ENCODE measurements at places on chromosomes 7 and 10.
A peak's percentile ranks its signal among the peaks of the same experiment; 100 is the strongest.

GRCh38 chr10:31866118-31866670 is 62.4 kb downstream of the ARHGAP12 start:
- DNase-seq = no peak

DNA sequence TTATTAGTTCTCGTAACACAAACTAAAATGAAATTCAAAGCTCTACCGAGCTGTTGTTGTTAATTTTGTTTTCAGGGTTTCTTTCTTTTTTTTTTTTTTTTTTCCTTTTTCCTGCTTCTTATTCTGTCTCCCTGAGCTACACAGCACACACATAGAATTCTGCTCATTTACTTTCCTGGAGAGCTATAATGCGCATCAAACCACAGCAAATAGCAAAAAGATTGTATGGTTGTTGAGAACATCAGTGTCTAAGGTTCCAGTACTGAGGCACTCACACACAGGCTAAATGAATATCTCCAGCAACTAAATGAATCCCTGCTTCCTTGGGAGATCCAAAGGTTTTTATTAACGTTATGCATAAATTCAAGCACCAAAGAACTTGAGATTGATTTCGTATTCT is 418.3 kb downstream of the PLXDC2 start:
- DNase-seq = no peak

DNA sequence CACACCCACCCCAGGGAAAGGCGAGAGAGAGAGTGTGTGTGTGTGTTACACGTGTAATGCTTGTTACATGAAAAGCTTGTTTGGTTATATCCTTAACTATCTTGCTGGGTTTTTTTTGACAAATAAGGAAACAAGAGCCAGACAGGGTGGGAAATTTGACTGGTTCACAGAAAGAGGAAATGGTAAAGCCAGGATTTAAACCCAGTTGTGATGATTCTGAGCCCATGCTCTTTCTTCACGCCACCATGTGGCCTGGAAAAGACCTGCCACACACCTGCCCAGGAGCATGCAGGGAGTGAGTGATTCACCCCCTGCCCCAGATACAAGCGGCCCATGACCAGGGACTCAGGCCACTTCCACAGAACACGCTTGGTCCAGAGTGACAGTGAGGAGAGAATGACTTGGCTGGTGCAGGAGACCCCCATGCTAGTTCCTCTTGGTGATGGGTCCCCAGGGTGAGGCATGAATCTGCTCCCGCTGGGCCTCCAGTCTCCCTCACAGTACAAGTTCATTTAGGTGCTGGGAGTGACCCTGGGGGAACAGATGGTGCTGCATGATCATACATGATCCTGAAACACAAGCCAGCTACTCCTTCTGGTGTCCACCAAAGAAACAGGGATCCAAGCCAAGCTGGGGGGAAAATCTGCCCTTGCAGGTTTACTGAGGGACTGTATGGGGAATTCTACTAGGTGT is 21.0 kb upstream of the EIF5AL1 start:
- no peak for DNase-seq

DNA sequence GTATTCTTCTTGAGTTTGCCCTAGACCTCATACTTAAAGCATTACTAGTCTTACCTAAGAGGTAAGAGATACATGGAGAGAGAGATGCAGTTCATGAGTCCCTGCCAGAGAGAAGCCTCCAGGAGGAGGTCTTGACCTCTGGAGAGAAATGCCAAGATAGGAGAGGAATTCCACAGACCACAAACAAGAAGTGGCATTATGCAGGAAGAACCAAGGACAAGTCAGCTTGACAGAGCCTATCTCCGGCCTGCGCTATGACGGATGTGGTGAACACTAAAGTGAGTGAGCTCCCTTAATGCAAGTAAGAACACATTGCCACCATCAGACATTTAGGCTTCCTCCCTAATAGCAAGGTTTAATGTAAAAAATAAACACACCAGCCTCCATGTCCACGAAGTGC is 27.9 kb upstream of the COL1A2 start:
- DNase-seq = no peak

GRCh38 chr7:82335927-82336326 is 107.7 kb downstream of the CACNA2D1 start:
- no peak for DNase-seq

- DNase-seq = no peak
Observed at GRCh38 chr7:105578496-105578895, 2.8 kb downstream of the EFCAB10 start.

GRCh38 chr10:5314840-5315239 is 49.9 kb upstream of the UCN3 start:
- no peak for DNase-seq

DNA sequence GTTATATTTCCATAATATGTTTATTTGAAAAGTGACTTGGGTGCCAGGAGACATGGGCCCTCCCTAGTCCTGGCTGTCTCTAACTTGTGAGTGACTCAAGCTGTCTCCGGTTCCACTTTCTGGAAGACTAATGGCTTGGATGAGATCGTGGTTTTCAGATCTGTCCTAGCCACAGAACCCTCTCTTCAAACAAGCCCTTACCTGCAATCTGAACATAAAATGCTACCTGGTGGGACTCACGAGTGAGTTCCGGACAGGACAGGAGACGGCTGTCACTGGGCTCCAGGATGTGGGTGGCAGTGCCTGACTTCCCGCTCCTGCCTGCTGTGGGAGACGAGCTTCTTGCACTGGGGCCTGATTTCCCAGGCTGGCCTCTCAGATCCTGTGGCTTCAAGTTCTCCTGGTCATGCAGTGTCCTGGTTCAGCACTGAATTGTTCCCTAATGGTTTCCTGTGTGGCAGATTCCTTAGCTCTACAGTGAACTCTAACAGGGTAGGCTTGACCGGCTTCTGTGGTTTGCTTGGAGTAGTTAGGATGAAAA is 26.0 kb upstream of the PFKFB3 start:
- no peak for DNase-seq

- DNase-seq = no peak
Observed at GRCh38 chr7:82932516-82932915, 230.2 kb downstream of the PCLO start.

- DNase-seq = no peak
Observed at GRCh38 chr10:26368463-26368862, 69.7 kb upstream of the APBB1IP start.

DNA sequence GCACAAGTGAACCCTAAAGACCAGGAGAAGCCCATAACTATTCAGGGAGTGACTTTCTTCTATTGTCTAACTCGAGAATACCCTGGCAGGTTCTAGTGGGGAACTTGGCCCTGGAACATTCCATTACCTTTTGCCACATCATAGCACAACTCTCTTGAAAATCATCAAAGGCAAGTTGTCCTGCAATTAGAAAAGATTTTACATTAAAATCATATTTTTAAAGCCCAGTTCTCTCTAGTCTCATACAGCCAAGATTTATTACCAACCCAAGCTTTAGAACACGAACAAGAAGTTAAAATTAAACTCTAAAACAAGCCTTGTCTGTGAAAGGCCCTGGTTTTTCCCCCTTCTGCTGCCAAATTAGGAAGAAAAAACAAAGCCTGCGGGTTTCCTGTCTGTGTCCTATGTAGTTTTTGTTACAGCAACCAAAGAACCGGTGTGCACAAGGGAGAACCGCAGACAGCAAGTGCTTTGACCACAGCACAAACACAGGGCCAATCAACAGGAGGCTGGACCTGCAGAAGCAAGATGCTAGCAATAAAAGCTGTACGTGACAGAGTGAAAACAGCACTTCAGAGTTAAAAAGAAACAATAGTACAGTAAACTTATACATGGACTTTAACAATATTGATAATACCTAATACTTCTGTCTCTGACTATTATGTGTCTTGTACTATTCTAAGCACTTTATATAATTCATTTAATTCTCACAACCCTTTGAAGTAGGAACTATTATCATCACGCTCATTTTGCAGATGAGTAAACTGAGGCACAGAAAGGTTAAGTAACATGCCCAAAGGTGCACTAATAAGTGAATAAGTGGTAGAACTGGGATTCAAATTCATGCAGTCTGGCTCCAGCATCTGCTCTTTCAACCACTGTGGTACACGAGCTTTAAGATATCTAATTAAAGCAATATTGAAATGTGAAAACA is 65.8 kb downstream of the STK17A start:
- peak; percentile 60 for DNase-seq

GRCh38 chr7:112622159-112622715 is 141.4 kb downstream of the LSMEM1 start:
- DNase-seq = no peak

GRCh38 chr10:97921581-97922021 is 72.0 kb downstream of the GOLGA7B start:
- DNase-seq = no peak

DNA sequence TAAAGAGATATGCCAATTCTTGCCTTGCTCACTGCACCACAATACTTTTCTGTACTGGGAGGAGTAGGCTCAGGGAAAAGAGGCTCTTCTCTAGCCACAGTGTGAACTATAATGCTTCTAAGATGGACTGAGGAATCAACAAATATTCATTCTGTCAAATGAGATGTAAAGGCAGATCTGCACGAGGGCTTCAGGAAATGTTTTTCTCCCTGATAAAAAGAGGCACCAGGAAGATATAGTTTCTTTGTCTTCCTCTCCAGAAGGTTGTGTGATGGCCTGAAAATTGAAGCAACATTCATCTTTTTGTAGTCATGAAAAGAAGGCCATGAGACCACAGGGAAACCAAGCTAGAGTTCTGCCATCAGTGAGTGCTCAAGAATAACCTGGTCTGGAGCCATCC is 79.1 kb upstream of the NME8 start:
- no peak for DNase-seq

GRCh38 chr7:2478399-2478785 is 2.2 kb upstream of the GRIFIN start:
- DNase-seq = no peak

DNA sequence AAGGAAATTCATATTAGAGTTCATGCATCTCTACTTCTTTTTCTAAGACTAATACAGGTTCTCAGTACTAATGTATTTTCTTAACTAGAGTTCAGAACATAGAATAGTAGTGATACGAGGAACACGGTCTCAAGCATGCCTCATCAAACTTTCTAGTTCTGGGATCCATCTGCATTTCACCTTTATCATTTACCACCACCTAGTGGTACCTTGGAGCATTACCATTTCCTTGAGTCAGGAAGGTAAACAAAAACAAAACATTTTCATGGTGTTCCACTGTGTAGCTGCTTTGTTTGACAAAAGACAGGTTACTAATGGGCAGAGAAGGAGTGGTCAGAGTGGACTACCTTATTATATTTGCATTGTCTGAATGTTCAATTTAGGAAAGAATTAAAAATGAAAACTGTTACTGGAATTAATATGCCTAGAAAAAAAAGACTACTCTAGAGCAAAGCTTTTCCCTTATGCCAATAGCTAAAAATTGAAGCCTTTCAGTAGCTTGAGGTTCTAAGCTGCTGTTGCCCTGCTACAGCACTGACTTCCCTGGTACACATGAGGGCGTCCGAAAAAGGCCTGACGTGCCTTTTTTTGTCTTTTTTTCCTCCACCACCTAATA is 44.5 kb downstream of the STARD3NL start:
- DNase-seq = no peak

GRCh38 chr7:78296046-78296597 is 497.5 kb downstream of the PHTF2 start:
- DNase-seq = no peak

DNA sequence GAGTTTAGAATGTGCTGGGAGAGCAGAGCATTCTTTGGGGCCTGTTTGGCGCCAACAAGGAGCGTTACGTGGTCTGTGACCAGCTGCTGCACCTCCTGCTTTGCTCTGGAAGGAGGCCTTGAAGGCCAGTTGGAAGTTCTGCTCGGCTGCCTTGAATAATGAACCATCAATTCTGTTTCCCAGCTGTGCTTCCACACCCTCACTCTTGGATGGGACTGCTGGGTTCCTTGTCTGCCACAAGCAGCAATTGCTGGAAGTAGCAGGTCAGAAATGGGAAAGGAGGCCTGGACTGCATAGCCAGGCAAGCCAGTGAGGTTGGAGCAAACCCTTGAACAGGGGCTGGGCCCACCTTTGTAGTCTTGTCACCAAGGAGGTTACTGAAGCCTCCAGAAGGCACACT is 86.6 kb upstream of the INSYN2A start:
- DNase-seq = no peak

- DNase-seq = no peak
Observed at GRCh38 chr7:31735991-31736982, 49.3 kb downstream of the PPP1R17 start.

- DNase-seq = no peak
Observed at GRCh38 chr7:45400680-45401079, 173.5 kb upstream of the ADCY1 start.

DNA sequence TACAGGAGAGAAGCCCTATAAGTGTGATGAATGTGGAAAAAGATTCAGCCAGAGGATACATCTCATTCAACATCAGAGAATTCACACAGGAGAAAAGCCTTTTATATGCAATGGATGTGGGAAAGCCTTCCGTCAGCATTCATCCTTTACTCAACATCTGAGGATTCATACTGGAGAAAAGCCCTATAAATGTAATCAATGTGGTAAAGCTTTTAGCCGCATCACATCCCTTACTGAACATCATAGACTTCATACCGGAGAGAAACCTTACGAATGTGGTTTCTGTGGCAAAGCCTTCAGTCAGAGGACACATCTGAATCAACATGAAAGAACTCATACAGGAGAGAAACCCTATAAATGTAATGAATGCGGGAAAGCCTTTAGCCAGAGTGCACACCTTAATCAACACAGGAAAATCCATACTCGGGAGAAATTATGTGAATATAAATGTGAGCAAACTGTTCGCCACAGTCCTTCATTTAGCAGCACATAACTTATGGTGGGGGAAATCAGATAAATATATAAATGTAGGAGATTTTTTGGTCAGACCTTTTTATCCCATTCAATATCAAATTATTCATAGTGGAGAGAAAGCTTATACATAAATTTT is 12.1 kb upstream of the MRPS17 start:
- DNase-seq = no peak
